ENCODE measurements at places on chromosomes 16 and 17.

GRCh38 chr17:14793237-14793636, 471.9 kb downstream of the PMP22 start:
- no peak for DNase-seq

DNA sequence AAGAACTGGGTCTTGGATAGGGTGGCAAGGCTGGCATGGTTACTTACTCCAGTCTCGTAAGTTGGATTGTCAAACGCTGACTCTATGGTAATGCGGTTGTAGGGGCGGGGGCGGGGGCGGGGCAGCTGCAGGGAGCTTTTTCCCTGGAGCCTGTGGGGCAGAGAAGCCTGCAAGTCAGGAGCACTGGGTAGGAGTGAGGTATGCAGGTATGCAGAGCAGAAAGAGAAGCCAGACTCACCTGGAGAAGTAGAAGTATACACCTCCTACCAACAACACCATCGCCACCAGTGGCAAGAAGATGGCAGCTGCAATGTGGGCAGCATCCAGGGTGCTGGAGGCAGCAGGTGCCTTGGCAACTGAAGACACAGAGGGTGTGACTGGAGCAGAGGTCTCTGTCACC, 4.8 kb upstream of the PHF12 start:
- DNase-seq: no peak

- no peak for DNase-seq
Observed at GRCh38 chr17:31517524-31517923, 126.0 kb downstream of the RAB11FIP4 start.

DNA sequence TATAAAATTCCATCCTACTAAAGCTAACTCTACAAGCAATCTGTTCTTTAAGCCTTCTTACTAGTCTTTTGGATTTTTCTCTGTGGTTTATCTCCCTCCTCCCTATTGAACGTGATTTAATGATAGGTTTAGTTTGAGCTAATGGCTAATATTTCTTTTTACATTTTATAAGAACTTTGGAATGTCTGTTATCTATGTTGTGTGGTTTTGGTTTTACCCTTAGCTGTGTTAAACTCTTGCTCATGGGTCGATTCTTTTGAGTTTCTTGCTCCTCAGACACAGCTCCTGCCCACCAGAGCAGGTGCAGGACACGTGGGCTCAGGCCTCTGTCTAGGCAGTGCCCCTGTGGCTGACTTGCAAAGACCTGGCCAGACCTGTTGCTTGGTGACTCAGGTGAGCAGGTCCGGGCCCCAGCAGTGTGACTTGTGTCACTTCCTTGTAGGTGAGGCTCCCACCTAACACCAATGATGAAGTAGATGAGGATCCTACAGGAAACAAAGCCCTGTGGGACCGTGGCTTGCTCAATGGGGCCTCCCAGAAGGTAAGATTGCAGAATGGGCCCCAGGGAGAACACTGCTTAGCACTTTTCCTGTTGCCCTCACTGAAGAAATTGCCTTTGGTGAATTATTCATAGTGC, 45.1 kb downstream of the SF3B3 start:
- no peak for DNase-seq

- no peak for DNase-seq
Observed at GRCh38 chr17:73895157-73895556, 250.9 kb upstream of the SDK2 start.

GRCh38 chr17:32341141-32341856, 674 bp downstream of the C17orf75 start:
- DNase-seq: peak; percentile 20

DNA sequence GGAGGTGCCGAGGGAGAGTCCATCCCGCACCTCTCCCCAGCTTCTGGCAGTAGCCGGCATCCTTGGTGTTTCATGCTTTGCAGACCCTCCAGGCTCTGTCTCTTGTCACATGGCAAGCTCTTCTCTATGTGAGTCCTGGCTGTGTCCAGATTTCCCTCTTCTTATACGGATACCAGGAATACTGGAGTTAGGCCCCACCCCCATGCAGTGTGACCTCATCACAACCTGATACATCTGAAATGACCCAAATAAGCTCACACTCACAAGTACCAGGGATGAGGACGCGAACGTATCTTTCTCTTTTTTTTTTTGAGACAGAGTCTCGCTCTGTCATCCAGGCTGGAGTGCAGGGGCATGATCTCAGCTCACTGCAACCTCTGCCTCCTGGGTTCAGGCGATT, 23.3 kb downstream of the TRAP1 start:
- DNase-seq: no peak

DNA sequence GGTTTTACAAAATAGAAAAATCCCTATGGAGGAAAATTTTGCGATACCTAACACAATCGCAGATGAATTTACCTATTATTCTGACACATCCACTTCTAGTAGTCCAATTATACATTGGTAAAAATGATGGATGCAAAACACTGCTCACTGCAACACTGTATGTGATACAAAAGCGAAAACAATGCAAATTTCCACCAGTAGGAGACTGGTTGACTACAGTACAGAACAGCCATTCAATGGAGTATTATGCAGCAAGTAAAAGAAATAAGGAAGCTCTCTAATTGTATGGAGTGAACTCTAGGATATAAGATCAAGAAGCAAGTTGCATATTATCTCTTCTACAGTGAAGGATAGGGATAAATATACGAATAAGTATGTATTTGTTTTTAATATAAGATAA, 48.5 kb downstream of the SETD6 start:
- no peak for DNase-seq

- no peak for DNase-seq
Observed at GRCh38 chr16:83046664-83047063, 419.9 kb downstream of the CDH13 start.

- DNase-seq: no peak
Observed at GRCh38 chr16:68445458-68445857, 2.9 kb downstream of the SMPD3 start.

DNA sequence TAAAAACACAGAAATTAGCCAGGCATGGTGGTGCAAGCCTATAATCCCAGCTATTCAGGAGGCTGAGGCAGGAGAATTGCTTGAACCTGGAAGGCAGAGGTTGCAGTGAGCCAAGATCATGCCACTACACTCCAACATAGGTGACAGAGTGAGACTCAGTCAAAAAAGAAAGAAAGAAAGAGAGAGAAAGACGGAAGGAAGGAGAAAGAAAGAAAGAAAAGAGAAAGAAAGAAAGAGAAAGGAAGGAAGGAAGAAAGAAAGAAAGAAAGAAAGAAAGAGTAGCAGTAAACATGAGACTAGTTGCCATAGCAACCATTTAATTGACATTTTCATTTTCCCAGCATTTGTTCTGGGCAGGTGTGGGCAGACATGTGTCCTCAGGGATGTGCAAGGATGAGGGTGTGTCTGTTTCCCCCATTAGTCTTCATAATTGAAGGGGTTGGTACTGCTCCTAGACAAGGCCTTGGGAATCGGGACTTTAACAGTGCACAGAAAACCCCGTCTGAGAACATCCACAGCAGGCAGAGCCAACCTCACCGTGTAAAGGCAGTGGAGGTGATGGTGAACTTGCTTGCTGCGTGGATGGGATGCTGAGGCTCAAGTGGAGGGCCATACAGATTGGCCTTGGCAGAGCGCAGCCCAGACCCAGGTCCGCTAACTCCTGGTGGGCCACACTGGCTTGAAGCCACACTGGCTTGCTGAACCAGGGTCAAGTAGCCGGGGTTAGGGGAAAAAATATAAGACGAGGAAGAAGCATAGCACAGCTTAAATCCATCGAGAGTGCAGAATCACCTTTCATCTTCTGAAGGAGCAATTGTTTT, 35.2 kb upstream of the KIFC3 start:
- no peak for DNase-seq

GRCh38 chr16:72942021-72942420, 105.9 kb downstream of the ZFHX3 start:
- DNase-seq: no peak

- no peak for DNase-seq
Observed at GRCh38 chr17:59388069-59388556, 56.7 kb downstream of the YPEL2 start.

- peak; percentile 86 for DNase-seq
Observed at GRCh38 chr17:82781894-82782274, 30.0 kb downstream of the TBCD start.

- DNase-seq: peak; percentile 52
Observed at GRCh38 chr17:77542551-77543490, 402.1 kb downstream of the SEC14L1 start.

- no peak for DNase-seq
Observed at GRCh38 chr16:81901484-81901883, 109.8 kb downstream of the SDR42E1 start.

GRCh38 chr16:4090351-4090851, 25.8 kb downstream of the ADCY9 start:
- DNase-seq: no peak

GRCh38 chr17:44547625-44548267, 9.5 kb upstream of the FZD2 start:
- no peak for DNase-seq

DNA sequence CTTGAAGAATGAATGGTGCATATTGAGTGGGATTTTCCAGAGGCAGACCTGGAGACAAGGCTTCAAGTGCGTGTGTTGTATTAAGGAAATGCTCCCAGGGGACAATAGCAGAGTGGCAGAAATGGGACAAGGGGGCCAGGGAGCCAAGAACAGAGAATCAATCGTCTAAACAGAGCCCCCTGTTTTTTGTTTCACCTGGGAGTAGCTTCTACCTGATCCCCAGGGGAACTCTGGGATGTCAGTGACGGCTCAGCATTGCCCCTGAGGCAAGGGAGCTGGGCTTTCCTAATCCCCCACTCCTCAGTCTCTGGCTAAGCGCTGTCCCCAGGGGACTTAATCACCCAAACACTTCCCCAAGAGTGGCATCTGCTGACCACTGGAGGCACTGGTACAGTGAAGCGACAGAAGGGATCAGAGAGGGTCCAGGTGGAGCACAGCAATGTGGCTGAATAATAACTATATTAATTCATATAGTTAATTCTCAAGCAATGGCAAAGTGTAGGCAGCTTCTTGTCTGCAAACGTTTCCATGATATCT, 35.7 kb upstream of the C16orf78 start:
- no peak for DNase-seq

- DNase-seq: no peak
Observed at GRCh38 chr16:67760206-67760955, 41.3 kb upstream of the GFOD2 start.

DNA sequence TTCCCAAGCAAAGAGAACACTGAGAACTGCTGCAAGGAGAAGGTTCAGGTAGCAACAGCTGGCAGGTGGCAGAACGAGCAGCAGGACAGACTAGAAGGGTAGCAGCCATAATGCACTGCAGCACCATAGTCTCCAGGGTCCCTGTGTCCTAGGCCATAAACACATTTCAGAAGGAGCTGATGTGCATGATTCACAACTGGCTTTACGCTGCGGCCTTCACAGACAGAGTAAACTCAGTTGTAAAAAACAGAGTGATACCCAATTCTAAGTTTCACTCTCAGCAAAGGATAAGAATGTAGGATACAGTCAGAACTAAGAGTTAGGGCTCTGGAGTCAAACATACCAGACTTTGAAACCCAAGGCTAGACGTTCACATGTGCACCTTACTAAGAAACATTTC, 24.4 kb downstream of the ARHGAP17 start:
- DNase-seq: no peak

GRCh38 chr17:7842380-7843256, 8.6 kb downstream of the KDM6B start:
- DNase-seq: peak; percentile 92

- DNase-seq: no peak
Observed at GRCh38 chr17:68613739-68614298, 12.7 kb upstream of the FAM20A start.

GRCh38 chr16:56897026-56897799, 32.2 kb downstream of the SLC12A3 start:
- no peak for DNase-seq

- no peak for DNase-seq
Observed at GRCh38 chr17:70134777-70135176, 34.6 kb upstream of the KCNJ2 start.

GRCh38 chr16:5854027-5854426, 756.4 kb upstream of the EEF2KMT start:
- DNase-seq: no peak

GRCh38 chr16:87297918-87298631, 19.1 kb downstream of the C16orf95 start:
- DNase-seq: peak; percentile 25

GRCh38 chr16:28538733-28539596, at the start of gene NUPR1:
Gene NUPR1, minus strand, starts transcription at chr16:28538974. Its CDS starts 67 bp downstream, at chr16:28538907.
- no peak for DNase-seq

DNA sequence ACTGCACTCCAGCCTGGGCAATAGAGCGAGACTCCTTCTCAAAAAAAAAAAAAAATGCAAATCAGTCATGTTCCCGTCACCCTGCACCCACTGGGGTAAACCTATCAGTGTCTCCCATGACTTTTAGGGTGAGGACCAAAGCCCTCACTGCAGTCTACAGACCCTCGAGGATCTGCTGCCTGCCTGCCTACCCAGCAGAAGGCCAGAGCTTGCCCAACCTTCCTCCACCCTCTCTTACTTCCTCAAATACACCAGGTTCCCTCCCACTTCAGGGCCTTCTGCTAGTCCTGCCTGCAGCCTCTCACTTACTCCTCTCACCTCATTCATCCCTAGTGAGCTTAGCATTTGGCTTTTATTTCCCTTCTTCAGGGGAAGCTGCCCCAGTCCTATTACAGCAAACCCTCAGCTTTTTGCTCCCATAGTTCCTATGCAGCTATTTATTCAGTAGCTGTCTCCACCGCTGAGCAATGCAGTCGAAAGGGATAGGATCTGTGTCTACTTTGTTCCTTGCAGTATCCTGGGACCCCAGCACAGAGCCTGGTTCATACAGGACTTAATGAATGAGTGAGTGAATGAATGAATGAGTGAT, 17.8 kb upstream of the TOB1 start:
- no peak for DNase-seq

DNA sequence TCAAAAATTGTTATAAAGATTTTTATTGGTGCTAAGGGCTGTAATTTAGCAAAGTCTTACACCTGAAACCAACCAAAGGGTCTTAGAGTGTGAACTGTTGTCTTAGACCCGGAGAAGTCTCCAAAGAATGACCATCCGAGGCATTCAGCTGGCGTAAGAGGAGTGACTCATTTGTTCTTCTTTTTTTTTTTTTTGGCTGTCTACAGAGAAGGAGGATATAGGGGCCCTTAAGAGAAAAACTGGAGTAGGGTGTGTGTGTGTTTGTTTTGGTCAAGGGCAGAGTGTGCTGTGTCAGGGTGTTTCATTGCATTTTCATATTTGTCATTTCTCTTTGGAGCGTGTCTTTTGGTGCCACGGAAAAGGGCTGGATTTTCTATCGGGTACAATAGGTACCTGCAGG, 508.0 kb downstream of the WWOX start:
- DNase-seq: no peak
